ENCODE measurements at places on chromosomes 2 and 18.

DNA sequence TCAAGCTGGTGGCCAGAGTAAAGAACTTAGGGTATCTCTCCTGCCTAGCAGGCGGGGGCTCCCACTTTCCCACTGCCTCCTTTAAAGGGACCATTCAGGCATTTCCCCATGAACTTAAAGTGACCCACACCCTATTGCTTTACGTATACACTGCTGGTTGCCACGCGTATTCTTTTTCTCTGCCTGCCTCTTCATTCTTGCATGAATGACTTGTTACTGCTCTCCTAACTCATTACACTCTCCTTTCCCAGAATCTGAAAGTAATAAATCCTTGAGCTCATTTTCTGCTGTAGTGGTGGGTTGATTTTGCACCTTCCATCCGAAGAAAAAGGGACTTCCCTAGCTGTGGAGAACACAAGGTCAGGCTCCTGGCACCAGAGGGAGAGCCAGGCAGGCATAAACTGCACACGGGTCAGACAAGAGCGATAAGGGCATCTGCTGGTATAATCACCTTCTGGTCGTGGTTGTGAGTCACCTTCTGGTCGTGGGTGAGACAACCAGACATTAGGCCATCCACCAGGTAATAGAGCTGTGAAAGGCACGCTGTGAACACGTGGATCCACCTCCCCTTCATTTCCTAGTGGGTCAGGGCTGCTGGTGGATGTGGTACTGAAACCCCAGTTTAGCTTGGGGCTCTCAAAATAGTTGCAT lies 950.3 kb downstream of the SOCS6 start:
- DNase-seq: no peak

GRCh38 chr2:237532160-237532559 lies 34.2 kb upstream of the PRLH start:
- DNase-seq: no peak

DNA sequence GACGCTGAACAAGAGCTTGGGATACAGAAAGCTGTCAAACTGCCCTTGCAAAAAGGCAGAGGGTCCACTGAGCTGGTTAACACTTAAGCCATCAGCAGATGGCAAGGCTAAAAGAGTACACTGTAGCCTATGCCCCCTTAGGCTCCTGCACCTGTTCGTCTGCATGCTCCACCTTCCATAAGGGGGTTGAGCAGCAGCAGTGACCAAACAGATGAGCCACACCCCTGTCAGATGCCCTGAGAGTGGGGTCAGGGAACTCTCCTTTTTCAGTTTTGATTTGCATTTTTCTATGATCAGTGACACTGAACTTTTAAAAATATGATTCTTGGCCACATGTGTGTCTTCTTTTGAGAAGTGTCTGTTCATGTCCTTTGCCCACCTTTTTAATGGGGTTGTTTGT lies 402.5 kb upstream of the FAM98A start:
- DNase-seq: no peak

DNA sequence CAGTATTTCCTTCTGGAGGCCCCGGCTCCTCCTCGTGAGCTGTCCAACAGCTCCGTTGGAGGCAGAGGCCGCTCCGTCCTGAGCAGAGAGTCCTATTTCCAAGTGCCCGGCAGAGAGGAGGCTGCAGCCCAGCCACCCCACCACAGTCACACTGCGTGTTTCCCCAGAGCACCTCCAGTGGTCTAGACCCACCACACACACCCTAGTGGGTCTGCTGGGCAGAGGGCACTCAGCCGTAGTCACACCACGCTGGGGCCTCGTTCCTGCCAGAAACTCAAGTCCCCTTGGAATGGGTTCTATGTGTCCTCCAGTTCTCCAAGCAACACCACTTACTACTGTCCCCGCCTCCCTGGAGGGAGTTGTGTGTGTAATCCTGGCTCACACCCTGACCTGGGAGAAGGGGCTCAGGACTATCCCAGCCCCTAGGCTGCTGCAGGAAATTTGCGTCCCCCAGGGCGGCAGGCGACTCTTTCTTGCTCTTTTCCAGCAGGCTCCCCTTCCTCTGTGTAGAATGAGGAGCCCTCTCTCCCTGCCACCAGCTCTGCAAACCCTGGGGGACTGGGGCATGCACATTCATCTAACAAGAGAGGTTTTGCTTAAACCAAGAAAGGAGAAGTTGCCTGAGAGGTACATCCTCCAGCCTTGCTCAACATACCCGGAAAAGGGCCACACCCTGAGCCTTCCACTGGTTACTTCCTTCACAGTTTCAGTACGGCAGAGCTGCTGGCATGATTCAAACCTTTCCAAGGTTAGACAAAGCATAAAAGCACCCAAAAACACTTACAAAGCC lies 114.1 kb downstream of the NDUFA10 start:
- peak; percentile 76 for DNase-seq

GRCh38 chr2:204049635-204050034 lies 113.1 kb downstream of the ICOS start:
- no peak for DNase-seq

DNA sequence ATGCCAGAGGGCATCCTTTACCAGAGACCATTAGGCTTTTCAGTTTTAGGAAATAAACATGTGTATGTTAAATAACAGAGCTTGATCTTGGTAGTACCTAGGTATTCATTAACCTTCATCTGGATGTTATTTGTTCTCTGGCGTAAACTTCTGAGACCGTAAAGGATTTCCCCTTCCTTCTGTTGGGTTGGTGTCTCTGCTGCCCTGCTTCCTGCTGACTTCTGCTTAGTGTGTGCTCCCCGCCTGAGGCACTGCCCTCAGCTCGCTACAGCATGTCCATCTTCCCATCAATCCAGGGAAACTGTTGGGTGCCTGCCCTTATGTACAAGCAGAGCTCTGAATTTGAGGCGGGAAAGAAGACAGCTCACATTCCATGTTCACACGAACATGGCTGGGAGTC lies 177.9 kb downstream of the TPGS2 start:
- no peak for DNase-seq

DNA sequence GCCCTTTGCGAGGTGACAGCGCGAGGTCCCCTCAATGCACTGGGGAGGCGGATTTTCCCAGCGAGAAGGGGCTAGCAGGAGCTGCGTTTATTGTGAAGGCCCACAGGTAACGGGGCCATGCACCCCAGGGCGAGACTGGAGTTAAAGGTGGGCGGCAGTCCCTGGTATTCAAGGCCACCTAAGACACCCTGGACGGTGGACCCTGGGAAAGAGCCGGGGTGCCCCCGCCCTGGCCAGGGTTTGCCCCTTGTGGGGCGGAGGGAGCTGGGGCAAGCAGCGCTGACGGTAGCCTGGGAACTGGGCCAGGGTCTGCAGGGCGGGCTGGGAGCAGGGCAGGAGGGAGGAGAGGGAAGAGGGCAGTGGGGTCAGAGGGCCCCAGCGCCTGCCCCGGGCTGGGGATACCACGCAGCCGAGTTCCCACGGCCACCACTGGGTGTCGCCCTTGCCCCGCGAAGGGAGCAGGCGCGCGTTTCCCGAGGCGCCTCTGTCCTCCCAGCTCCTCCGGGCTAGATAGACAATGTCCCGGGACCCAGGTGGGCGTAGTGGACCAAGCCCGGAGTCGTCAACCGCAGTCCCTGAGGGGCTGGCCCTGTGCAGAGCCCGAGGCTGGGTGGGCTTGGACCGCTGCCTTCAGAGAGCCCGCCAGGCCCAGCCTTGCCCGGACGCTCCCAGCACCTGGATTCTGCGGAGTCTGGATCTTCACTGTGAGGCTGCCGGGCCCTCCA lies 80.2 kb downstream of the SMAD4 start:
- DNase-seq: peak; percentile 64

DNA sequence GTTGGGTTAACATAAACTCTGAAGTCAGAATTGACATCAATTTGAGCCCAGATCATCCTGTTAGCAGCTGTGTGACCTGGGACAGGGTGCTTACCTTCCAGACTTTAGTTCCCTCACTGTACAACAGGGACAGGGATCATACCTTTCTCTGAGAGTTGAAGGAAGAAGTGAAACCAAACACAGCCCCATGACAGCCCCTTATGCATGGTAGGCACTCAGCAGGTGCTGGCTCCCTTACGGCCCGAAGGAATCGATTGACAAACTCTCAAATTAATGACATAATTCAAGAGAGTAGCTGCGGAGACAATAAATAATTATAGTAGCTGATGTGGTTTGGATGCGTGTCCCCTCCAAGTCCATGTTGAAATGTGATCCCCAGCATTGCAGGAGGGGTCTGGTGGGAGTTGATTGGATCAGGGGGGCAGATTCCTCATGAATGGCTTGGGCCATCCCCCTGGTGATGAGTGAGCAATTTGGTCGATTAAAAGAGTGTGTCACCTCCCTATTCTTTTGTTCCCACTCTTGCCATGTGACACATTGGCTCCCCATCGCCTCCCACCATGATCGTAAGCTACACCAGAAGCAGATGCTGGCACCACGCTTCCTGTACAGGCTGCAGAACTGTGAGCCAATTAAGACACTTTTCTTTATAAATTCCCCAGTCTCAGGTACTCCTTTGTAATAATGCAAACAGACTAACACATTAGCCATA lies 72.4 kb downstream of the ODC1 start:
- no peak for DNase-seq

DNA sequence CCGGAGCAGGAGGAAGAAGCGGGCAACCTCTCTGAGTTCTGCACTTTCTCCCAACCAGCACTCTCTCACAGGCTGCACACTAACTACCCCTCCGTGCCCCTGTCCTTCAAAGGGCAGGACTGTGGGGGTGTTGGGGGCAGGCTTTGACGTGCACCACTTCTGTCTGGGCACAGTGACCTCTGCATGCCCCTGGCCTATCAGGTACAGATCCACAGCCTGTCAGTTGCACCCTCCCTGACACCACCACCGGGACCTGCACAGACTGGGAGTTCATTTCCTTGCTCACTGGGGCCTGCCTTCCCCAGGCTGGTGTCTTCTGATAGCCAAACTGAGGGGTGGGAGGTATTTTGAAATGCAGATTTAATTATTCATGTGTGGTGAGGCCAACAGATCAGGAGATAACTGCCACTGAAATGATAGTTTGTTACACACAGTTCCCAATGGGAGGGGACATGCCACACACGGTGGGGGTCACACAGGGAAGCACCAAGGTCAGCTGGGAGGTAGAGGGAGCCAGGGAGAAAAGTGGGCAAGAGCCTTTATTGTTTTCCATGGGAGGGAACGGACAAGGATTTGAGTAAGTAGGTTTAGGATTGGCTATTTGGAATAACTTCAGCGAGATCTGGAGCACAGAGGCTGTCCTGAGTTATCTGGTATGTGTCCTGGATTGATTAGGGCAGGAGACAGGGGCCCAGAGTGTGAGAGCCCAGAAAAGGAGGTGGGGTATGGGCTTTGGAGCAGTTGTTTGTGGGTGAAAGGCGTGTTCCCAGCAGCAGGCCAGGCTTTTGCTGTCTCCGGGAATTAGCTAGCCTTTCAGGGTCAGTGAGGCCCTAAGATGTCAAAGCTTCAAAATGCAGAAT lies 251.6 kb downstream of the AFF3 start:
- DNase-seq: no peak

DNA sequence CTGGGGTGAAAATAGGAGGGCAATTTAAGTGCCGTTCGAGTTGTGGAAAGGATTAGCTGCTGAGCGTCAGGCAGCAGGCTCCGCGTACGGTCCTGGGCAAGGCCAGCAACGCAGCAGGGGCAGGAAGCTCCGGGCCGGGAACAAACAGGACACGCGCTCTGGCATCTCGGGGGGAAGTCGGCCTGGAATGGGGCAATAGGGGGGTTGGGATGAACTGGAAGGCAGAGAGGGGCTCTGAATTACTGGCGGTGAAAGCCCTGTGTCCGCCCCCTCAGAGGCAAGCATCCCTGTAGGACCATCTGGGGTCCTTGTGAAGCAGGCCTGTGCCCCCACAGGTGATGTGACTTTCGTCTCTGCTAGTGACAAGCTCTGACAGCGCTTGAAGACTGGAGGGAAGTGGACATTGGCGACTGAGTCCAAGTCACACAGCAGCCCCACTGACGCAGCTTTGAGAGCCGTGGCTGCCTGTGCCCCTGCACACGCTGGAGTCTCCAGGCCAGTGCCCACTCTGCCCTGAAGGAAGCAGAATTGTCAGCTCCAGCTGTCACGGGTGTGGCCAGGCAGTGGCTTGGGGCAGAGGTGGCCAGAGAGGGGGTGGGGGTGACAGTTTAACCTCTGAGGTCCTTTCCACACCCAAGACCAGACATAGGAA lies 22.3 kb downstream of the GPR35 start:
- no peak for DNase-seq

GRCh38 chr2:222611684-222612083 lies 44.2 kb downstream of the FARSB start:
- no peak for DNase-seq

GRCh38 chr2:231383416-231384108 lies 11.9 kb upstream of the B3GNT7 start:
- DNase-seq: no peak
